ENCODE measurements at places on chromosomes 5 and 9. TPM values are rescaled to one million over a fixed set of nuclear protein-coding genes. Genes with fewer than 3 reads are reported as not detected.

DNA sequence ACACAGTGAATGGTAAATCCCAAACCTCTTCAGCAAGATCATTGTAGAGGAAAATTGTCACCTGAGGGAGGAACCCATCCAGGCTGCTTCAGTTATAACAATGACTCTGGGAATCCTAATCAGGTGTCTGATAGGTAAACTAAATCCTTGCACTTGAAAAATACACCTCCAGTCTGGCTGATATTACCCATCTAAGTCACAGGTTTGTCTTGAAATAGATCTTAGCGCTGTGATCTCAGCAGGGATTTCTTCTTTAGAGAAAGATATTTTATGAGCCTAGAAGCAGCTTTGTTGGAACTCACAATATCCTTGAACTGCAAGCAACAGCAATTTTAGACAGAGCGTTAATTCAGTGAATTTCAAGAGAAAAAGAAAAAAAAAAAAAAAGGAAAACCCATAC is 149.7 kb downstream of the SGCD start:
- no peak for DNase-seq
- H3K27me3 ChIP-seq = no peaks in the 10 kb centered on the region
- H3K4me3 ChIP-seq = no peak overlapping the region
- H3K36me3 ChIP-seq = no peaks in the 10 kb centered on the region
- no peak overlapping the region for H3K27ac ChIP-seq
- peaks cover 15% of the 10 kb centered on the region for H3K4me1 ChIP-seq

- no peaks in the 10 kb centered on the region for H3K27me3 ChIP-seq
- H3K36me3 ChIP-seq = no peaks in the 10 kb centered on the region
- DNase-seq = no peak
- H3K27ac ChIP-seq = no peak overlapping the region
Measured at GRCh38 chr9:98038958-98039357, 17.6 kb upstream of the NANS start.

DNA sequence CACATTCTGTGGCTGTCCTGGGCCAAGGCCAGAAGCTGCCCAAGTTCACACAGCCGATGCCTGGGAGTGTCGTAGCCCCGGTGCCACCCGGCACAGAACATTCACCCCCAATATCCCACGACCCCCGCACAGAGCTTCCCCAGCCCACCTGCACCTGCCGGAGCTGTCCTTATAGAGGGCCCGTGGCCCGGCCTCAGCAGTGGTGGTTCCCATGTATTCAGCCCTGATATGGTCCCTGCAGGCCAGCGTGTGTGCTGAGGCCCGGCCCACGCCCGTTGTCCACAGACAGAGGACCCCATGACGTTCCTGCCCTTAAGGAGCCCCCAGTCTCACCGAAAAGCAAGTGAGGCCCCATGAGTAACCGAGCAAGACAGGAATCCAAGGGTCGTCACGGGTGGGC is 5.3 kb upstream of the GFI1B start:
- H3K4me3 ChIP-seq = no peak overlapping the region
- H3K4me1 ChIP-seq = peaks cover 4% of the 10 kb centered on the region
- no peak overlapping the region for H3K27ac ChIP-seq
- no peaks in the 10 kb centered on the region for H3K27me3 ChIP-seq

GRCh38 chr5:45279109-45279508 is 417.1 kb downstream of the HCN1 start:
- no peak overlapping the region for H3K4me3 ChIP-seq
- DNase-seq = no peak
- no peaks in the 10 kb centered on the region for H3K36me3 ChIP-seq
- H3K27me3 ChIP-seq = no peaks in the 10 kb centered on the region
- no peaks in the 10 kb centered on the region for H3K4me1 ChIP-seq
- H3K27ac ChIP-seq = no peak overlapping the region

DNA sequence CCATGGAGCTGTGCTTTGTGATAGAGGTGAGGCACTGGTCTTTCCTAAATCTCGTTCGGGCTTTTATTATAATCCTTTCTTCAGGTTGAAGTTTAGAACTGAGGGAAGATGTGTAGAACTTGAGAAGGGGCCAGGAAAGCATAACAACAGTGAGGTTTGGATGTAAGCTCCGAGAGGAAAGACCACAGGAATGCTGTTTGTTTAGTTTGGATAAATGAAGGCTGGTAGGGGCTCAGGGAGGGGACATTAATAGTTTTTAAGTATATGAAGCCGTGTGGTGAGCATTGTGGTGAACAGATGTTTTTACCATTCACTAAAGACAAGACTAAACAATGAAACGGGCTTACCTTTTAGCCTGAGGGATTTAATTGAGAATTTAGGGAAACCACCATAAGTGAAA is 130.8 kb downstream of the ARHGAP26 start:
- no peak overlapping the region for H3K27ac ChIP-seq
- H3K4me1 ChIP-seq = peaks cover 10% of the 10 kb centered on the region
- no peaks in the 10 kb centered on the region for H3K27me3 ChIP-seq
- no peak for DNase-seq
- no peak overlapping the region for H3K4me3 ChIP-seq

DNA sequence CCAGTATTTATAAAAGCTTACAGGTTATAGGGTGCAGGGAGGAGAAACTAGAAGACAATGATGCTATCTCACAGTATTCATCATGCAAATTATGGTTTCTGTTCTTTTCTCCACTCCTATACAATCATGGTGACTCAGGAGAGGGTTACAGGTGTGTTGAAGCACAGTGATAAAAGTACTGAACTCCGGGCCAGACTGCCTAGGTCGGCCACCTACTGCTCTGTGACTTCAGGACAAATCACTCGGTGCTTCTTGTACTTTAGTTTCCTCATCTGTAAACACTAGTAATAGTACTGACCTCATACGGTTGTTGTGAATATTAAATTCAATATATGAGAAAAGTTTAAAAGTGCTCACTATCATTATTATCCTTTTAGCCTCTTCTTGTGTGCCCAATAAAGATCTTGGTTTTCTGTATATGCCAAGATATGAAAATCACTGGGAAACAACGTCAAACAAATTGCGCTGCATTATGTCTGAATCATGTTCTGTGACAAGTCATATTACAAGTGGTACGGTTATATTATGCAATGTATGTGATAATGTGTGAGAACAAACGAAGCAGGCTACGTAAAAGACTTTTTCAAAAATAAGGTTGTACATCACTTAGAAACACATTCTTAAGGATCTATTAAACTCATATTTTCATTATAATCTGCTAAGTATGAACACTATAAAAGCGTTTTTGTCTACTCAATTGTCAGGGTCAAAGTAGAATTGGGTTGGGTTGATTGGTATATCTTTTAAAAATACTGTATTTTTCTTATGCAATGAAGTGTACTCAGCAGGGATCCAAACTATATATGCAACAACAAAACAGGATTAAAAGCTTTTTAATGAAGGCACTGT is 153.3 kb downstream of the EFNA5 start:
- DNase-seq = no peak
- H3K4me1 ChIP-seq = no peaks in the 10 kb centered on the region
- no peak overlapping the region for H3K4me3 ChIP-seq
- no peak overlapping the region for H3K27ac ChIP-seq

DNA sequence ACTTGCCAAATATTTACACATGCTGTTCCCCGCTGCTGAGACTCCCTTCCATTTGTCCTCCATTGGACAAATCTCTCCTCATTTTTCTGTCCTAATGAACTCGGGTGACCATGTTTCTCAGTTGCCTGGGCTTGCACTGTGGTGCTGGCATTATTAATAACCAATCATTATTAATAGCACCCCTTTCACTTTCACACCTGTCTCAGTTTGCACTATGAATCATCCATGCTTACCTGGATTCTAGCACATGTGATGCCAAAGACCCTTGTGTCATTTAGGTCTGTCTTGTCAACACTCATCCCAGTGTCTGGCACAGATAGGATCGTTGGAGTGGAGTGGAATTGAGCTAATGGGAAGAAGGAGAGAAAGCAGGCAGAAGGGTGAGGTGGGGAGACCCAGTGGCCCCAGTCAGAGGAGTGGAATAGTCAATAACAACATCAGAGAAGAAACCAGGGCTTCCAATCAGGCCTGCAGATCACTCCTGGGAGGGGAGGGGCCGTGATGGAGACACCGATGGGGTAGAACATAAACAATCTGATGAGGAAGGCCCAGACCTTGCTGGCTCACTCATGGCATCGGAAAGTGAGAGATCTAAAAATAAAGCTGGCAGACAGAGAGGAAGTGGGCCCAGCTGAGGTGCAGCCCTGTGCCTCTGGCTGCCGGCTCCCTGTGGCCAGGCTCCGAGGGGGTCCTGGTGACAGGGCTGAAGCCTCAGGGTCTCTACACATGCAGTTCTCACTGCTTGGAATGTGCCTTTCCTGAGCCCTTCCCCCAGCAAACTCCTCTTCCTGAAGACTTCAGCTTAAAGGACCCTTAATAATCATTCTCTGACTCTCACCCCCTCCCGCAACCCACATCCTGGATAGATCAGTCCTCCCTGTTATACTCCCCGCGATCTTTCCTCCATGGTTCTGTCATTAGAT is 33.5 kb upstream of the CRB2 start:
- DNase-seq = no peak
- H3K27ac ChIP-seq = no peak overlapping the region
- no peaks in the 10 kb centered on the region for H3K27me3 ChIP-seq
- H3K4me1 ChIP-seq = no peaks in the 10 kb centered on the region
- H3K36me3 ChIP-seq = no peaks in the 10 kb centered on the region

GRCh38 chr5:157540707-157541446 is 34.7 kb downstream of the ADAM19 start:
- DNase-seq = peak; percentile 23
- peaks cover 15% of the 10 kb centered on the region for H3K4me1 ChIP-seq
- no peaks in the 10 kb centered on the region for H3K36me3 ChIP-seq
- no peaks in the 10 kb centered on the region for H3K27me3 ChIP-seq

- H3K27ac ChIP-seq = no peak overlapping the region
- no peak for DNase-seq
- H3K27me3 ChIP-seq = no peaks in the 10 kb centered on the region
- H3K4me1 ChIP-seq = no peaks in the 10 kb centered on the region
Measured at GRCh38 chr5:168168978-168169698, 122.3 kb upstream of the WWC1 start.

DNA sequence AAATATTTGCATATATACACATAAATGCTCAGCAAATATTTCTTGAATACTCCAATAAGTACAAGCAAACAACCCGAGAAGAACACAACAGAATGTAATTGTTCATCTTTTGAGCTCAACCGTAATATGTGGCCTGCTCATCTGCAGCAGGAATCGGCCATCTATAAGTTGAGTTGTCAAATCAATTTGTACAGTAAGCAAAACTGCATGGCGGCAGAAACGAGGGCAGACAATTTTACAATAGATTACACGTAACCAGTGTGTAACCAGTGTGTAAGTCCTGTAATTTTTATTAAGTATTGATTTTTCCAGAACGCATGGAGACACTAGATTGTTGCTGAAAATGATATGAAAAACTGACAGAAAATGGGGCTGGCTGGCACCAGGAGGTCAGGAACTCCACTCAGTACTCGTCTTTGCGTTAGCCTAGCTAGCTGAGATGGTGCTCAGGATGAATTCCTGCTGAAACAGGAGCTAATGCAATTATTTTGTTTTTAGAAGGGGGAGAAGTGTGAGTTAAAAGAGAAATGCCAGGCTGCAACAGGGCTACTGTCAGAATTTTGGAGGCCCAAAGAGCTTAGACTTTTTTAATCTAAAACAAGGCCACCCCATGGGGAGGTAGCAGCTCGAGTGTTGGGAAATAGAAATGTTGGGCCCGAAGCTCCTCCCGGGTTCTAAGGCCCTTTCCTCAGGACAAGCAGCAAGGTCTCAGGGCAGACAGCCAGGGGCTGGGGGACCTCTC is 682 bp downstream of the DHX29 start:
- DNase-seq = no peak
- peak overlapping the region; percentile 62 for H3K4me3 ChIP-seq
- peaks cover 5% of the 10 kb centered on the region for H3K4me1 ChIP-seq
- H3K27ac ChIP-seq = peak overlapping the region; percentile 90
- H3K36me3 ChIP-seq = no peaks in the 10 kb centered on the region

DNA sequence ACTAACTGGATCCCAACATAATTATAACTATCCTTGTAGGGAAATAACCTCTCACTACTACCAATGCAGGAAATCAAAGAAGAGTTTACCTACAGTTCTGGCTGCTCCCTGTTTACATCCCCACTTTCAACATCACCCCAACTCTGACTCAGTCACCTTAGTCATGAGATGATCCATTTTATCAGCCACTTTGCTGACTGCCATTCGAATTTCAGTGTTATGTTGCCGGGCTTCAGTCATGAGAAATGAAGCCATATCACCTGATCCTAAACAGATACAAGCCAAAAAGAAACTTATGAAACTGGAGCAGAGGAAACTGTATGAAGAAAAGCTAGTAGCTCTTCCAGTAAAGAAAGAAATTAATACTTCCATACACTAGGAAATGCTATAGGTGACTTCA is 33.7 kb downstream of the SLC31A2 start:
- DNase-seq = no peak
- H3K4me3 ChIP-seq = no peak overlapping the region
- no peaks in the 10 kb centered on the region for H3K27me3 ChIP-seq
- no peaks in the 10 kb centered on the region for H3K36me3 ChIP-seq
- no peak overlapping the region for H3K27ac ChIP-seq

DNA sequence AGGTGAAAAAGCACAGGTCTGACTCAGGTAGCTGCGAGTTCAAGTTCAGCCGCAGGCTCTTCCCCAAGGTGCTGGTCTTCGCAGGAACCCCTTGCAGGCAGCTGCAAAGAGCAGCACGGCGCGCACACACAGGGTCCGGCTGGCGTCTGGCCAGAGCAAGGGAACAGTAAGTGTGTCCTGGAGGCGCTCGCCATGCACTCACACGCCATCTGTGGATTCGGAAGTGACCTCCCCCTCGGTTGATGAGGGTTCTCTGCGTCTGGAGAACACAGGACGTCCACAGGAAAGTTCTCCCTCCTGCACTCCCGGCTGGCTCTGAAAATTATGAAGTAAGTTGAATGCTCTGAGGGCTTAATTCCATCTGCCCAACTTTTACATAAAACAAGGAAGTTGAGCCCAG is 14.0 kb upstream of the EGFL7 start:
- H3K4me1 ChIP-seq = peaks cover 3% of the 10 kb centered on the region
- H3K36me3 ChIP-seq = no peaks in the 10 kb centered on the region
- no peak overlapping the region for H3K4me3 ChIP-seq
- no peaks in the 10 kb centered on the region for H3K27me3 ChIP-seq
- no peak overlapping the region for H3K27ac ChIP-seq
- DNase-seq = no peak

DNA sequence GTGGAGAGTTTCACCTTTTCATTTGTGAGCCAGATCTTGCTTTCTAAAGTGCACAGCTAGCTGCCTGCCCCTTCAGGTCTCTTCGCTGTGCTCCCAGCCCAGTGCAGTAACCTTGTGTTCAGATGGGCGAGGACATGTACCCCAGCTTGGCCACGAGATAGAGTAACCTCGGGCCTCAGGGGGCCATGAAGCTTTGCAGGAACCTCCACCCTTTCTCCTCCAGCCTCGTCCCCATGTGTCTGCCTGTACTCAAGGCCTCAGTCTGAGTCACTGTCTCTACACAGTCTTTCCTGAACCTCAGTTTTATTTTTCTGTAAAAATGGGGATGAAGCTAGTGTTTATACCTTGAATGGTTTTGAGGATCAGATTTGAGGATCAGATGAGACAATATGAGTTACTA is 37.9 kb downstream of the ERGIC1 start:
- no peak overlapping the region for H3K4me3 ChIP-seq
- H3K36me3 ChIP-seq = no peaks in the 10 kb centered on the region
- no peak for DNase-seq
- H3K27me3 ChIP-seq = no peaks in the 10 kb centered on the region

- no peaks in the 10 kb centered on the region for H3K36me3 ChIP-seq
- no peaks in the 10 kb centered on the region for H3K27me3 ChIP-seq
- H3K27ac ChIP-seq = no peak overlapping the region
- H3K4me3 ChIP-seq = no peak overlapping the region
- H3K4me1 ChIP-seq = peaks cover 9% of the 10 kb centered on the region
Measured at GRCh38 chr5:9056046-9056445, 489.8 kb downstream of the SEMA5A start.

The HMMR gene
- 0.24 TPM for total RNA-seq

The SEC16A gene
- total RNA-seq = 54.2 TPM

All from ovary (tissue), 10 donors.